Stimulated activated CD4-positive, alpha-beta T cell treated with anti-CD3 and anti-CD28 coated beads, Interleukin-2, amount 100 ng/mL, for 24 hours (primary cell): ENCODE measurements at places on chromosomes 5 and 9.
A peak's percentile ranks its signal among the peaks of the same experiment; 100 is the strongest.

- DNase-seq, result no peak
Observed at GRCh38 chr9:86546712-86547111, 192.5 kb upstream of the TUT7 start.

GRCh38 chr9:35725362-35725761 is 6.6 kb downstream of the TLN1 start:
- DNase-seq, result no peak

DNA sequence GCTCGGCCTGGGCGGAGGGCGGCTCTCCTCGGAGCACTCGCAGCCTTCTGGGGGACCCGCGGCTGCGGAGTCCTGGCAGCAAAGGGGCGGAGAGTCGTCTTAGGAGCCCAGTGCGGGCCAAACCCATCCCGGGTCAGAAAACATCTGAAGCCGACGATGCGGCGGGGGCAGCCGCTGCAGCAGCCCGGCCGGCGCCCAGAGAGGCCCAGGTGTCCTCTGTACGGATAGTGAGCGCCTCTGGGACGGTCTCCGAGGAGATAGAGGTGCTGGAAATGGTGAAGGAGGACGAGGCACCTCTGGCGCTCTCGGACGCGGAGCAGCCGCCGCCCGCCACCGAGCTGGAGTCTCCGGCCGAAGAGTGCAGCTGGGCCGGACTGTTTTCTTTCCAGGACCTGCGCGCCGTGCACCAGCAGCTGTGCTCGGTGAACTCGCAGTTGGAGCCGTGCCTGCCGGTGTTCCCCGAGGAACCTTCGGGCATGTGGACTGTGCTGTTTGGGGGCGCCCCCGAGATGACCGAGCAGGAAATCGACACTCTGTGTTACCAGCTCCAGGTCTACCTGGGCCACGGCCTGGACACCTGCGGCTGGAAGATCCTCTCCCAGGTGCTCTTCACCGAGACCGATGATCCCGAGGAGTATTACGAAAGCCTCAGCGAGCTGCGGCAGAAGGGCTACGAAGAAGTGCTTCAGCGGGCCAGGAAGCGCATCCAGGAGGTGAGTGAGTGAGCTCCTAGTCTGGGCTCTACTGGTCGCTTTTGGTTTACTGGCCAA is 1.2 kb downstream of the JMY start:
- peak; percentile 48 for DNase-seq

DNA sequence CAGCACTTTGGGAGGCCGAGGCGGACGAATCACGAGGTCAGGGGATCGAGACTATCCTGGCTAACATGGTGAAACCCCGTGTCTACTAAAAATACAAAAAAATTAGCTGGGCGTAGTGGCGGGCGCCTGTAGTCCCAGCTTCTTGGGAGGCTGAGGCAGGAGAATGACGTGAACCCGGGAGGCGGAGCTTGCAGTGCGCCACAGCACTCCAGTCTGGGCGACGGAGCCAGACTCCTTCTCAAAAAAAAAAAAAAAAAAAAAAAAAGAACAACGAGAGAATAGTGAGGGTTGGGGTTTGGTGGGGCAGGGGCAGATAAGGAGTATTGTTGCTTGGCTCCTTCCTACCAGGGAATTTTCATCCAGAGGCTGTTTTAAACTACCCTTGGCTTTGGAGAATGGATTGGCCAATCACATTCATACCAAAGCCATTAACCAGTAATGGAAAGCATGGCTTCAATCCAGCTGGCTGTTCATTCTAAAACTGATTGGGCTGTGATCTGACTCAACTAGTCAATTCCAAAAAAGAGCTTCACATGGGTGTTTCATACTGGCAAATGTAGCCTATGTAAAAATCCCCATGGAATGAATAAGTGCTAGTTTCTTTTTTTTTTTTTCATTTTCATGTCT is 64.4 kb downstream of the PLCXD3 start:
- DNase-seq, result no peak

- DNase-seq, result no peak
Observed at GRCh38 chr9:13450723-13451122, 171.2 kb upstream of the MPDZ start.

- DNase-seq, result no peak
Observed at GRCh38 chr5:3531320-3531986, 64.2 kb upstream of the IRX1 start.

DNA sequence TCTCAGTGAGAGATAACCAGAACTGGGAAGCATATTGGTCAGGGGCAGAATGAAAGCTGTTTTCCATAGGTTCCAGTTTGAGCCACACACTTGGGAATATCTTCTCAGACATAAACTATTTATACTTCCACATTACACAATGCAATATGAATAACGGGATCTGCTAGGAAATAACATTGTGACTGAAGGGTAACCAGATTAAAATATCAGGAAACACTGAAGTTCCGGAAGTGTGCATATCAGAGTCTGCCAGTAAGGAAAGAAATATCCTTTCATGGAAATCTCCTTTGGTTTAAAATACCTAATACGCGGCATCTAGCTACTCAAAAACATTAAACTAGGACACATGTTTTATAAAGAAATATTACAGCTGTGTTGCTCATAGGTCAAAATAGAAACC is 56.3 kb downstream of the ST8SIA4 start:
- DNase-seq, result no peak

DNA sequence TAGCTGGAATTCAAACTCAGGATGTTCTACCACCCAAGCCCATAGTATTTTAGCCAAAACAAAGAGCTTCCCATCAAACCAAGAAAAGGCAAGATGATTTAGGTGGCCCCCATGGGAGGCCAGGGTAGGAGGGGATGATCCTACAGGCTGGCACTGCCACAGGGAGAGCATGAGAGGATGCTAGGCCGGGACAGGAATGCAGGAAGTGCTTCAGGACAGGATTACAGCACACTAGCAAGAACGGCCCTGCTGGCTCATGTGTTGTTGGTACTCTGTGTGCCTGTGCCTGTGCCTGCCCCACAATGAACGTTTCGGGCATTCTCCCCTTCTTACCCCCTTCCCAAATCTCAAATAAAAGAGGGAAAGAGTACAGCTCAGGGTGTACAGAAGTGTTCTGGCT is 110.7 kb upstream of the TRIM32 start:
- DNase-seq, result no peak

GRCh38 chr5:141879426-141879759 is 1.2 kb upstream of the PCDH1 start:
- no peak for DNase-seq

DNA sequence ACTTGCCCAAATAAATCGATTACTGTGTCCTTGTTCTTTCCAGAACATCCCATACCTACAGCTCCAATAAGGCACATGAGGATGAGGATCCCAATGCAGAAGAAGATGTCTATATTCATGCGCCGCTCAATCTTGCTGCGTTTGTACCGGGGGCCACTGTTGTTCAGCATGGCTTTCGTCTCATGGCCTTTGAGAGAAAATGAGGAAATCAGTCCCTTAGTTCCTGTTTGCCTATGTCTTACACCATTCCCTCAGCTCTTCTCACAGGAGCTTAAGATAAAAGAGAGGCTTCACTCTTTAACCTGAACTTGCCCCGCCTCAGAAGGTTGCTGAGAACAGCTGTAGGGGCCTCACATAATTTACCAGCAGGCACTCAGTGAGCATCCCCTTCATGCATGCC is 211.6 kb downstream of the ATP10B start:
- DNase-seq, result no peak

DNA sequence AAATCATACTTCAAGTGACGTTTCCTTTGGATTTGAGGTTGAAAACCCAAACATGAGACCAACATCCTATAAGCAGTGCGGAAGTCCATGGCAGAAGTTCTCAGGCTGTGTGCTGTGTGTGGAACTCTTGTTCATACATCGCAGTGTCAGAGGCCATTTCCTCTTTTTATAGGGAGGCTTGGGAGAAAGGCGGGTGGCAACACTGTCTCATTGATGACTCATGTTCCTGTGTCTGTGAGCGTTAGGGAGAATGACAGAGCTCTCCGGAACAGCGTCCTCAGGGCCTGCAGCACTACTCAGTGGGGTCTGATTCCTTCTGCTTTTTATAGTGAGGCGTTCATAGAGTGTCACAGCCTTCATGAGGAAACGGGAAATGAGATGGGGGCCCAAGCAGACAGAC is 98.8 kb upstream of the BASP1 start:
- DNase-seq, result peak; percentile 8

DNA sequence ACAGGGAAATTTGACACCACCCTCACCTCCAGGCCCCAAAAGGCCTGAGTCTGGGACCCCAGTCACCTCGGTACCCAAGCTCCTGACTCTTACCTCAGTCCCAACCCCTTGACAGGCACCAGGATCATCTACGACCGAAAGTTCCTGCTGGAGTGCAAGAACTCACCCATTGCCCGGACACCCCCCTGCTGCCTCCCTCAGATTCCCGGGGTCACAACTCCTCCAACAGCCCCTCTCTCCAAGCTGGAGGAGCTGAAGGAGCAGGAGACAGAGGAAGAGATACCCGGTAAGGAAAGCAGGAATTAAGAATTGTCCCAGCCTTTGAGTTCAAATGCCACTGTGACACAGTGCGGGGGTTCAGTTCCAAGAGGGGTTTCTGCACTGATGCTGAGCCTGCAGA is 1.3 kb downstream of the EIF4EBP3 start:
- no peak for DNase-seq

- DNase-seq, result no peak
Observed at GRCh38 chr9:92950359-92950955, 3.1 kb downstream of the FGD3 start.
